Placental pericyte (primary cell): ENCODE measurements at places on chromosomes 3 and 15. TPM values are rescaled to one million over a fixed set of nuclear protein-coding genes. Genes with fewer than 3 reads are reported as not detected.

SLC12A1 gene
- not detected in 2 replicates for total RNA-seq

C2CD4A gene
- not detected in 2 replicates for total RNA-seq

MESP1 gene
- under 0.01 TPM in 1 of 2 replicates, not detected in the other for total RNA-seq

PPM1L gene
- 0.66 and 2.7 TPM in 2 replicates for total RNA-seq
